ENCODE measurements at places on chromosomes 3 and 15.

DNA sequence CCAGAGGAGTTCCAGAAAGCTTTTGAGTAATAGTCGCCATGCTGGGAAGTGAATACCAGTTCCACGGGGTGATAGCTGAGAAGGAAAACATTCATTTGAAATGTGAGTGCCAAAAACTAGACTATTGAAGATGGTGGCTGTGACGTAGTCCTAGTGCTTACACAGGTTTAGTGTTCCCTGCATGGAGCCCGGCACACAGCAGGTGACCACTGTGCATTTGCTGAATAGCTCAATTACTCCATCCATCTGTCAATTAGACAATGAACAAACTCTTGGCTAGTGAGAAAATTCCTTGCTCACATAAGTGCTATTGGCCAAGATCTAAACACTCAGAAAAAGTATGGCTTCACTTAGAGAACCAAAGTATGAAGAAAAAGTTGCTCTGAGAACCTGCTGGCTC is 448.1 kb upstream of the WNT5A start:
- DNase-seq = no peak

DNA sequence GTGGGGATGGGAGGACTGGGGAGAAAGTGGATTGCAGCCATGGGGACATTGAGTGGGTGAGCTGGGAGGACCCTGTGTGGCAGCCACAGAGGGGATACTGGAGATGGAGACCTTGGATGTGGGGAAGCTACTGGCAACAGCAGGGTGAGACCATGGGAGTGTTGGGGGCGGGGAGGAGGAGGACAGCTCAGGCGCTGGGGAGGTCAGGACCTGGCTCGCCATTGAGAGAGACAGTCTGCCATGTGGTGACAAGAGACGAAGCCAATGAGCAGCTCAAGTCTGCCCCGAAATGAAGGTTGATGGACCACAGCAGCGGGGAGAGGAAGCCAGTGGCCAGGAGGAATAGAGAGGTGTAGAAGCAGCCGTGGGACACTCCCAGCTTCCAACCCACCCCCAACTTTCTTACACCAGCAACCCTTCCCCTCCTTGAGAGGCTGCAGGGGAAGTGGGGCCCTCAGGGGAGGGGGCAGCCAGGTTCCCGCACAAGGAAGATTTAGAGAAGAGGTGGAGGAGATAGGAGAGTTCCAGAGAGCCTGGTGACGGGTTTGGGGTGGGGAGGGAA is 118.1 kb downstream of the ASB7 start:
- no peak for DNase-seq

DNA sequence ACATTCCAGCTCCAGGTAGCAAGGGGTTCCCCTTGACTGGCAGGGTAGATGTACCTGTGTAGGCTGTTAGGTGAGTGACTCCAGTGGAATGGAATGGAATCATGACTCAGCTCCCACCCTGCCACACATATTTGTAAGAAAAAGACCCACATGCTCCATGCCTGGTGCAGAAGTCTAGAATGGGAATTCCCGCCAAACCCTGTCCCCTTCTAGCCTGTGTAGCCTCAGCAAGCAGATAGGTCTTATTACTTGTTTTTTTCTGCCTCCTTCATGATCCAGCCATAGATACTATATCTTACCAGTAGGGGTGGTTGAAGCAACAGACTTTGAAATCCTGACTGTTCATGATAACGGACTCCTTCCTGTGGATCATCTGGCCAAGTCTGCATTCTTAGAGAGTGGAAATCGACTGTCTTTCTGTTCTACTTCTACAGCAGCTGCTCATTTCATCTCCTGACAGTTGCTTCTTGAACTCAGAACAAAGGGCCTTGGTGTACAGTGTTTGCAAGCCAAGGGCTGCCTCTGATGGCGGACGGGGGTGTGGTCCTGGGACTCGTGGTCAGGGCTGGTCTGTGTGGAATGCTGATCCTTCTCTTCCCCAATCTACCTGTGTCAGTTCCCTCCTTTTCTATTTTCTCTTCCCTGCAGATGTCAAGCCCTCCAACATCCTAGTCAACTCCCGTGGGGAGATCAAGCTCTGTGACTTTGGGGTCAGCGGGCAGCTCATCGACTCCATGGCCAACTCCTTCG is 16.3 kb downstream of the SNAPC5 start:
- no peak for DNase-seq

DNA sequence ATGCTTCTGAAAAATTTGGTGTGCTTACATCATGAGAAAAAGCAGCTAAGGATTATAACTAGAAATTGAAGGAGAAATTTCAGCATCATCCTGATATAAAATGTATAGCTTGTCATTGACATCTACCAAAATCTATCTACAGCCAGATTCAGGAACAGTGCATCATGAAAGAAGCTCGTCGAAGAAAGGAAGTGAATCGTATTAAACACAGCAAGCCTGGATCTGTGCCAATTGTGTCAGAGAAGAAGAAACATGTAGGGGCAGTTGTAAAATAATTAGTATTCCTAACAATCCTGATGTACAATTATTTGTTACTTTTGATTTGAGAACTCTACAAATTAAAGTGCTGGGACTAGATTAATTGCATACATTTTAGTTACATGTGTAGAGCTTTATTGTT is 37.2 kb downstream of the AP4E1 start:
- DNase-seq = no peak

GRCh38 chr15:68384451-68385239 is 47.3 kb downstream of the ITGA11 start:
- DNase-seq = no peak

- no peak for DNase-seq
Observed at GRCh38 chr15:75727031-75727531, 14.4 kb upstream of the CSPG4 start.

GRCh38 chr3:170679190-170679589 is 93.3 kb upstream of the SLC7A14 start:
- DNase-seq = no peak

- no peak for DNase-seq
Observed at GRCh38 chr3:181716966-181717365, 5.2 kb downstream of the SOX2 start.

GRCh38 chr3:59717679-59718205 is 667.9 kb upstream of the CFAP20DC start:
- DNase-seq = no peak

- no peak for DNase-seq
Observed at GRCh38 chr3:71753701-71754609, at the start of gene GPR27. Gene GPR27 (plus strand): TSS chr3:71753855. CDS start chr3:71754050, 195 bp downstream.

DNA sequence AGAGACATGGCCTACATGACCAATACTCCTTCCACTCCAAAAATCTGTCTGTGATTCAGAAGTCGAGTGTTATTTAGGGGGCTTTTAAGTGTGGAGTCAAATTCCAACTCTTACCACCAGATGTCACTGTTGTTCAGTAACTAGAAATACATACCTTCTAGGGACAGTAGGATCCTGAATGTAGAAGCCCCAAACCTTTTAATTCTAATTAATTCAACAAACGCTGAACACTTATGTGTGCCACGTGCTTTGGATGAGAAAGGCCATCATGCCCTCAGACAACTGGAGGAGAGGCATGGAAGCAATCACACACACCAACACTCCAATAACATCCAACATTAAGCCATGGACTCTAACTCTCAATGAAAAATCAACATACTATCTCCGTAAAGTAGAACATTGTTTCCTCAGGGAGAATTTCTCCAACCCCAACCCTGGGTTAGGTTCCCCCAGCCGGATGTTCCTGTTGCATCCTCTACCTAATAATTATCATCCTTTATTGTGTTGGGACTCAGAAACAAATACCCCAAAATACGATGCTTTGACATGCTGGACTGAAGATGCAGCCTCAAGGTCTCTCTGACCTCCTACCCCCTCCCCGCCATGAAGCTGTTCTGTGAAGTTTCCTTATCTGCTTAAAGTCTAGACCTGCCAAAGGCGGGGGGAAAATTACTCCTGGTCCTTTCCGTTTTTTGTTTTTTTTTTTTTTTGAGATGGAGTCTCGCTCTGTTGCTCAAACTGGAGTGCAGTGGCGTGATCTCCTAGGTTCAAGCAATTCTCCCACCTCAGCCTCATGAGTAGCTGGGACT is 8.0 kb upstream of the CCDC13 start:
- DNase-seq = no peak

GRCh38 chr3:168839653-168840052 is 743.9 kb upstream of the GOLIM4 start:
- DNase-seq = no peak

DNA sequence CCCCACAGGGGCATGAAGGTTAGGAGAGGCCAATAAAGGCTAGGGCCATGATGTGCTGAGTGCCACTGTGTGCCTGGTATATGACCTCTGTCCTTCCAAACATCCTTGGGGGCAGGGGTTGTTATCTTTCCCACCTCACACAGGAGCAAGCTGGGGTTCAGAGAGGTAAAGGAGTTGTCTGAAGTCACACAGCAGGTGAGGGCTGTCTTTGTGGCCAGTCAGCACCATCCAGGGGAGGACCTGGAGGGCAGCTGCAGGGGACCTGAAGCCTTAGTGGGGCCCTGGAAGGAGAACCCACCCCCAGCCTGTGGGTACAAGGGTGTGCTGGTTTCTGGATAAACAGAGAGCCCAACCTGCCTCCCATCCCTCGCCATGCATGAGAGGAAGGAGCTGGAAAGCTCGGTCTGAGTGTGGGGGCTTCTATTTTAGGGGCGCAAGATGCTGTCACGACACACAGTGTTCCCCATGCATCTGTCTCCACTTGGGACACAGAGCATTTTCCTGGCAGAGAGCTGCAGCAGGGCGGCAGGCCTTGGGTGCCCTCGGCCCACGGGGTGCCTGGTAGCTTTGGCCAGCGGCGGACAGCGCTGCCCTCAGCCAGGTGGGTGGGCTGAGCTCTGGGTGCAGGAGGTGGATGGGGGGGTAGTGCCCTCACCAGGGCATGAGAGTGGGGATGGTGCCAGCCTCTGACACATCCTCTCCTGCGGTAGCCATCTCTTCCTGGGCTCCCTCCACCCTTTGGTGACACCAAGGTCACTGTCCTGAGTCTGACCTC is 14.7 kb downstream of the IQSEC1 start:
- DNase-seq = no peak

DNA sequence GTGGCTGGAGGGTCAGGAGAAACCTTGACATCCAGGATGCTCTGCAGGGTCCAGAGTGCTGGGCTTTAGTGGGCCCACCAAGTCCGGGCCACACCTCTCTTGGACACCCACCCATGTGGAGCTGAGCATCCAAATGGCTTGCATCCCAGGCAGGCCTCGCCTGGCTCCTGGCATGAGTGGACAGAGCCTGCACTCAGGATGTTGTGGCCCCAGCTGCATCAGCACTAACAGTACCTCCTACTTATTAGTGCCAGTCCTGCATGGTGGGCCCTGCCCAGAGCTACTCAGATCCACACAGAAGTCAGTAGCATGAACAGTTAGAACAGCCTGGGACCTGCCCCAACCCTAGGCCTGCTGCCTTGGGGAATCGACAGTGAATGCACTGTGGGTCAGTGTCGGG is 42.2 kb upstream of the MRPS22 start:
- DNase-seq = no peak

GRCh38 chr15:31551323-31551722 is 224.7 kb downstream of the KLF13 start:
- DNase-seq = no peak

GRCh38 chr3:172104471-172105072 is 65.2 kb downstream of the FNDC3B start:
- no peak for DNase-seq

DNA sequence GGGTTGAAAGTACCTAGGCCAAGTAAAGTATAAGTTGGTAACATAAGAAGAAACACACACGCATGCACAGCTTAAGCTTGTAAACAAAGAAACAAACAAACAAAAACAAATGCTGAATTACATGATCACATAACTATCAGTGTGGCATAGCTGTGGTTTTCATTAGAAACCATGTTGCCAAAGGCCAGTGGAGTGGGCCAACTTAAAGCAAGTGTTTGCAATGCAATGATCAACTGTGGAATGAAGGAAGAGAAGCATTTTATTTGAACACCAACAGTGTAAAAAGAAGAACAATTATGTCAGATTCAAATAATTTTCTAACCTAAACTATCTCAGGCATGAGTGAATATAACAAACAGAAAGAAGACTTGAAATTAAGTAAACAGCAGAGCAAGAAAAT is 199.4 kb upstream of the STRIT1 start:
- DNase-seq = no peak

DNA sequence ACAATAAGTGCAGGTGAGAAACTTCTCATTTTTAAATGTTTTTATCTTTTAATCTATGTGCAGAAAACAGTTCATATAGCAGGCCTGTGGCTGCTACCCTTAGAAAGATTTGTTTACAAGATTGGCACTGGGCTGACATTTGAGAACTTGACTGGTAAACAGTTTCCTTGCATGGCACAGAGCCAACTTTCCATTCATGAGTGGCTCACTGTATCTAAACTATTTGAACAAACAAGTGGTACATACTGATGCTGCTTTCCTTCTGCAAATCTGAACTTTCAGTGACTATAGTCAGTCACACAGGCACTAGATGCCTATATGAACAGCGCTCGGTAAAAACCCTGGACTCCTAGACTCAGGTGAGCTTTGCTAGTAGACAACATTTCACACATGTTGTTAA is 6.3 kb upstream of the GTPBP8 start:
- no peak for DNase-seq

DNA sequence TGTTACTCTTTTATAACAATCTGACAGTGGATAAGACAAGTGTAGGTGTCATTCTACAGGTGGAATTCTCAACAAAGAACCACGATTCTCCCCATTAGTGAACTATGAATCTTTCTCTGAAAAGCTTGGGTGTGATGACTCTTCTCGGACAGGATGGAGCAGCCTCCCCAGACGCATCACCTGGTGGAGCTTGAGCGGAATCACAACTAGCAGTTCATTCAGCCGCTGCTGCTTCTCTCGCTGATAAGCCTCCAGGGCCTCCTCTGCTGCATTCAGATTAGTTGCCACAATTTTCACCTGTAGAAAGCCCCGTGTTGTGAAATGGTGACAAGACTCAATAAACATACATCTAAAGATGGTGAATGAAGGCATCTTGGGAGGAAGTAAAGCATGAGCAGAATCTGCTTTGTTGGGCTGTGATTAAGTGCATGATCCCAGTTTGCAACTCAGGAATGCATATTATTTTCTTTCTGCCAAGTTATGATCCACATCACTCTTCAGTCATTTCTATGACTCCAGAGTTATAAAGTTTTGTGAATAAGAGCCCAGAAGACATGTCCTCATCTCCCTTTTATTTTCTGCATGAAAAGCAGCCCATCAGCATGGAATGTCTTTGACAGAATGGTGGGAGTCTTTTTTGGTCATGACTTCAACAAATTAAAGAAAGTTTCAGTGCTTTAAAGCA is 93.6 kb downstream of the BOC start:
- DNase-seq = no peak

DNA sequence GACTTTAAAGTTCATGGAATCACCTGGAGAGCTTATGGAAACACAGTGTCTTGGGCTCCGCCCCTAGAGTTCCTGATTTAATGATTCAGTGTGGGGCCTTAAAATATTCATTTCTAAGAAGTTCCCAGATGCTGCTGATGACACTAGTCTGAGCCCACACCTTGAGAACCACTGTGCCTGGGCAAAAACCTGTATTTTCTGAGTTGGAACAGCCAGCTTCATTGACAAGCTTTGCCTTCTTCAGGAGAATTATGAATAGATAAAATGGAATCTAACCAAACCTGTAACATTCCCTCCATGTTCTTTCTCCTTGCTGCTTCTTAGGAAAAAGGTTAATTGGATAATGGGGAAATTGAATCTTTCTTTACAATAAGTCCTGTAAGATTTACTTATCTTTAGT is 490.7 kb downstream of the DIPK2A start:
- DNase-seq = no peak
